ENCODE measurements at places on chromosomes 11 and 22. TPM values are rescaled to one million over a fixed set of nuclear protein-coding genes. Genes with fewer than 3 reads are reported as not detected.
A peak's percentile ranks its signal among the peaks of the same experiment; 100 is the strongest.

Gene ZNRD2
- total RNA-seq = 17.3 TPM

Gene HEPHL1
- 0.96 TPM for total RNA-seq

Gene PGM2L1
- 20.0 TPM for total RNA-seq

Gene SAA2
- 22.1 TPM for total RNA-seq

Gene TSSK2
- 1.4 TPM for total RNA-seq

Gene SART1
- 38.0 TPM for total RNA-seq

Gene VPREB3
- not detected for total RNA-seq

Gene CD3E
- total RNA-seq = not detected

Gene LIF
- total RNA-seq = 1.7 TPM

Gene ZNF214
- total RNA-seq = 6.0 TPM

Gene LRRC75B
- total RNA-seq = 17.3 TPM

Gene OR4A16
- total RNA-seq = 4.8 TPM

Gene MFNG
- total RNA-seq = 20.7 TPM

Gene DLG2
- total RNA-seq = 25.3 TPM

Gene RAG1
- total RNA-seq = 5.1 TPM

Gene AMOTL1
- 53.0 TPM for total RNA-seq

Gene KRTAP5-10
- not detected for total RNA-seq

Gene NPTXR
- 3.9 TPM for total RNA-seq

Gene OR8G1
- total RNA-seq = 1.9 TPM

Gene DERL3
- total RNA-seq = not detected

Gene MYRF
- total RNA-seq = 14.2 TPM

Gene GRIK4
- 1.2 TPM for total RNA-seq

DNA sequence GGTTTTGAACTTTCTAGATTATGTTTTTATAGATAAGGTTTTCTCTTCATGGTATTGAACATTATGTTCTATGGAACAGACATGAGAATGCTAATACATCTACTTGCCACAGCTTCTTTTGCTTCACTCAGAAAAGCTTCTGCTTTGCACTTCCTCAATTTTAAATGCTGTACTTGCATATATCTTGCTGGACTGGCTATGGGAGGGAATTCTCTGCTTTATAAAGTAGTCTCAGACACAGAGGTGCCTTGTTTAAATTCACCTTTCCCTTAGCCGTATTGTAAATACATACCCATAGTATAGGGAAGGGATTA is 173.9 kb downstream of the DDX10 start:
- no peak for DNase-seq

- peak; percentile 42 for DNase-seq
These were observed 47.5 kb upstream of the TCF20 start for GRCh38 chr22:42317691-42318547.

DNA sequence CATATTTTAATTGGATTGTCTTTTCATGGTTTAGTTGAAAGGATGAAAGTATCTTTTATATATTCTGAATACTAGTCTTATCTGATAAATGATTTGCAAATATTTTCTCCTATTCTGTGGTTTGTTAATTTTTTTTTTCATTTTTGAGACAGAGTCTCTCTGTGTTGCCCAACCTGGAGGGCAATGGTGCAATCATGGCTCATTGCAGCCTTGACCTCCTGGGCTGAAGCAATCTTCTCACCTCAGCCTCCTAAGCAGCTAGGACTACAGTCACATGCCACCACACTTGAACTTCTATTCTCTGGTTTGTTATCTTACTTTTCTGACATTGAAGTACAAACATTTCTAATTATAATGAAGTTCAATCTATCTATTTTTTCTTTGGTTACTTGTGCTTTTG is 30.0 kb upstream of the FAR1 start:
- DNase-seq = no peak

DNA sequence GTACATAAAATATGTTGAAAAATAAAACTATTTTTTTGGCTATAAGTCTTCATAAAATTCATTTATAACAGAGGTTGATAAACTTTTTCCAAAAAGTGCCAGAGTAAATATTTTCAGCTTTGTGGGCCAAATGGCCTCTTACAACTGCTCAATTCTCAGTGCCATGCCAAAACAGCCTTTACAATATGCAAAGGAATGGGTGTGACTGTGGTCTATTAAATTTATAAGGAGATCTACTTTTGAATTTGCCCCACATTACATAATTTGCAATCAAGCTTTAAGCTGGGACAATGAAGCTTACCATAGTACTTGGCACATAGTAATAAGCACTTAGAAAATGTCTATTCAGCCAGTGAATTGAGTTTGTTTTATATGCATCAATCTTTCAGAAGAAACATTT is 22.6 kb downstream of the EIF3M start:
- no peak for DNase-seq

GRCh38 chr11:74490941-74491340 is 2.6 kb downstream of the LIPT2 start:
- DNase-seq = no peak

- DNase-seq = no peak
These were observed 151.8 kb downstream of the MPPED1 start for GRCh38 chr22:43563571-43563970.

DNA sequence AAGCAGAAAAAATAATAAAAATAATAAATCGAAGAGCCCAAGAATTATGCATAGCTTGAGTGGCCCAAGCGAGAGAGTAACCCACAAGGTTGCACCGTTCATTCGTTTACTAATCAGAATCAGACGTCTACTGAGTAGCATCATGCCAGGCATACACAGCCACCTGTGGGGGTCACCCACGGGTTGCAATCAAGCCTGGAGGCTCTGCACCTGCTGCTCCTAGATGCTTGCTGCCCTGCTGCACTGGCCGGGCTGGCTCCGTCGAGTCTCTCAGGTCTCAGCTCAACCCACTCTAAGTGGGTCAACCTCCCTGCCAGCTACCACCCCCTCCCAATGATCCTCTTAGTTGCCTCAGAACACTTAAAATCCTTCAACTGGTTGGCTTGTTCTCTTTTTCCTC is 2.0 kb upstream of the TESMIN start:
- no peak for DNase-seq

GRCh38 chr22:23984430-23984829 is 4.5 kb downstream of the GSTT2 start:
- DNase-seq = peak; percentile 51

GRCh38 chr11:134660416-134660815 is 248.4 kb upstream of the B3GAT1 start:
- DNase-seq = peak; percentile 27

GRCh38 chr11:78244546-78245255 is 56.0 kb downstream of the USP35 start:
- DNase-seq = no peak

GRCh38 chr11:126920833-126921232 is 79.7 kb downstream of the KIRREL3 start:
- no peak for DNase-seq

DNA sequence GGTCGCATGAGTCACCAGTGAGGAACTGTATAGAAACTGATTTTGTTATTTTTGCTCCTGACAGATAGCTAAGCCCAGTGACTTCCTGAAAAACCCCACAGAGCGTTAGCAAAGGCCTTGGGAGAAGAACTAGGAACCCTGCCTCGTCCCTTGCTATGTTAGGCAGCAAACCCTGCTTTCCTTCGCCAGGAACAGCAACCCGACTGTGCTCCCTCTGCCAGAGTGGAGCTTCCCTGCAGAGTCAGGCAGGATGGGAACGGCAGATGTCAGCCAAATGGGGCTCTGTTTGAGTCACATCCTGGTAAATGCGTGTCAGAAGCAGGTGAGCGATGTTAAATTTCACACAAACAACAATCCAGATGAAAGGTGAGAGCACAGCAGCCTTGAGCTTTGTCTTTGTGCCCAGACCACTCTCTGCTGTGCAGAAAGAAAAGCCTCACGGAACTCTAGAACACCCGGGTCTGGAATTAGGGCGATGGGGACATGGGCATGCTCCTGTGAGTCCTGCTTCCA is 186.6 kb downstream of the ADAMTS15 start:
- DNase-seq = no peak

- DNase-seq = no peak
These were observed 62.6 kb downstream of the MPPED1 start for GRCh38 chr22:43474161-43475101.

- DNase-seq = peak; percentile 64
These were observed 53.5 kb upstream of the LMO1 start for GRCh38 chr11:8317159-8317558.

GRCh38 chr11:1163911-1164735 is 6.4 kb downstream of the MUC5AC start:
- DNase-seq = no peak

- no peak for DNase-seq
These were observed 63.2 kb upstream of the SNX19 start for GRCh38 chr11:130979386-130979972.

- no peak for DNase-seq
These were observed 116.0 kb upstream of the SERPIND1 start for GRCh38 chr22:20657963-20658362.

DNA sequence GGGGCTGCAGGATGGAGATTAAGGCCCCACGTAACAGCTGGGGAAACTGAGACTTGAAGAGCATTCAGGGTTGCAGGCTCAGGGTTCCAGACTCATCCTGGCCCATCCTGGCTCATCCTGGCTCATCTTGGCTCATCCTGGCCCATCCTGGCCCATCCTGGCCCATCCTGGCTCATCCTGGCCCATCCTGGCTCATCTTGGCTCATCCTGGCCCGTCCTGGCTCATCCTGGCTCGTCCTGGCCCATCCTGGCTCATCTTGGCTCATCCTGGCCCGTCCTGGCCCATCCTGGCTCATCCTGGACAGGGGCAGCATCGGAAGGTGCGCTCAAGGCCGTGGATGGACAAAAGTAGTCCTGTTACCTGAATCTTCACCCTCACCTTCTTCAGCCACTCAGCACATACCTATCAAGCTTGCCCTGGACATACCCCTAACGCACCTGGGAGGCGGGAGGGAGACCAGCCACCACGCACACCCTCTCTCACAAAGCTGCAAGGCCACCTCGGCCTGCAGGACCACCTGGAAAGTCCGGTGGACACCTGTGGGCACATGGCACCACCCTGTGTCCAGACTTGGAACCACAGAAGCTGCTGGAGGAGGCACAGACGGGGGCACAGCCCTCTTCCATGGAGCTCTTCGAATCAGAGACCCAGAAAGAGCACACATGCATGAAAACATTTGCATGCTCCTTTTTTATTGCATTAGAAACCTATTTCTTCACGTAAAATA is 20.3 kb upstream of the NLRP6 start:
- DNase-seq = no peak

GRCh38 chr11:59152312-59152951 is 9.8 kb downstream of the FAM111A start:
- DNase-seq = no peak

DNA sequence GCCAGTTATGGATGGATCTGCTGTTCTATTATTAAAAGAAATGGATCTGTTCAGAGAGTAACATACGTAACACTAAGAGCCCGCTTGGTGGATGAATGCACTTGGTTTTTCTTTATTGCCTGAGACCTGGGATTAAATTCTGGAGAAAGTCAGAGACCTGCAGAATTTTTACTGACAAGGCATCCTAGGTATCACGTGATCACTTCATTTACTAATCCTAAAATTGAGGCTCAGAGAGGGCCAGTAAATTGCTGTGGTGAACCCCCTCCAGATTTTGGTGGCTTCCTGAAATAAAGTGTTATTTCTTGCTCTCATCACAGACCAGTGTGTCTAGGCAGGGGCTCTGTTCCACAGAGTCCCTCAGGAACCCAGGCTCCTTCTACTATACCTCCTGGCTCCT is 187.9 kb upstream of the LARGE1 start:
- DNase-seq = no peak

DNA sequence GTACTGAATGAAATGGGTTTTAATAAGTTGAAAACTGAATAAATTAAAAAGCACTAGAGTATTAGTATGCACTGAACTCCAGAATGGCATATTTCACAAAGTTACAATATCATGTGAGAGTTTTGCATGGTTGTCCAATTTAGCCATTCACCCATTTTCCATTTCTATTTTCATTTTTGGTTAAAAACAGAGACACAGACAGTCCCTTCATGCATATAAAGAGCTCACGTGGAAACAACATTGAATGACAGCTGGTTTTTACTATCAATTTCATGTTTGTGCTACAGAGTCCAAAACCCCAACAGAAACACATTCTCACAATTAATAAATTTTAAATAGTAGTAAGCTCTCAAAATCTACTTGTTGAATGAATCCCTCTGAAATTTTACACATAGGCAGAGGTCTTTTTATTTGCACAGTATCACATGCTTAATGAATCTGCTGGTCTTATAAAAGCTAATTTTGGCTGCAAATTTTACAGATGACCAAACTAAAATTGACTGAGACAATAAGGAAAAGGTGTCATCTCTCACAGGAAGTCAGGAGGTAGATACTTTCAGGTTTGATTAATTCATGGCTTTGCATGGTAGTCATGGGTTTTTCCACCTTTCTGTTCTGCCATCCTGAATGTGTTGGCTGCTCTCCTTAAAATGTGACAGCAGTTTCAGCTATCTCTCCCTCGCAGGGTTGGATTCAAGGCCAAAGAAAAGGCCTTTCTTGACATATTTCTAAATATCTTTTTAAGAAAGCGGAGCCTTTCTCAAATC is 20.6 kb upstream of the DDI1 start:
- DNase-seq = no peak

DNA sequence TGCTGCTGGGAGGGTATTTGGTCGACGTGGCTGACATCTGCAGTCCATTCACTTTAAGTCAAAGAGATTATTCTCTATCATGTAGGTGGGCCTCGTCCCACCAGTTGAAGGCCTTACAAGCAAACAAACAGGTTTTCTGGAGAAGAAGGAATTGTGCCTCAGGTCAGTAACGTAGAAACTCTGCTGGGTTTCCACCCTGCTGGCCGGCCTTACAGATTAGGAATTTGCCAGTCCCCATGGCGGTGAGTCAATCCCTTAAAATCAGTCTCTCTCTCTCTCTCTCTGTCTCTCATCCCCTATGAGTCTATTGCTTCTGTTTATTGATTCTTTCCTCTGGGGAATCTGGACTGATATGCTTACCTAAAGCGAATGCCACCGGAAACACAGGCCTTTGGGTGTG is 75.4 kb upstream of the FGF3 start:
- DNase-seq = no peak

DNA sequence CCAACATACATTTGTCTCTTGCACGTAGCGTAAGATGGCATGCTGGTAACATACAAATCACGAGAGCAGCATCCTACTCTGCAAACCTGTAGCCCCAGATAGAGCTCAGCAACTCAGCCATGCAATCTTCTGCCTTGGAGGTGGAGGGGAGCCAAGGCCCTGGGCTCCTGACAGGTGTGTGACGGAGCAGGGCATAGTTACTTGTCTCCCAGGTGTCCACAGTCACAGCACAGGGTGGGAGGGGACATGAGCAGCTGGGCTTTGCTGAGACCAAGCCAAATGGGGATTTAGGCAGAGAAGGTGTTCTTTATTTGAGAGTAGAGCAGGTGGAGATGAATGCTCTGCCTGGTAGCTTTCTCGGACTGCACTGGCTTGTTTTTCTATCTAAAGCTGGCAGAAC is 111.7 kb downstream of the TEAD1 start:
- DNase-seq = no peak

GRCh38 chr11:1281974-1282365 is 27.5 kb downstream of the TOLLIP start:
- DNase-seq = peak; percentile 8

Measured in umbilical cord (tissue), 2 donors.